Stimulated activated CD8-positive, alpha-beta memory T cell treated with anti-CD3 and anti-CD28 coated beads, Interleukin-15, amount 100 ng/mL, for 4 hours (primary cell): ENCODE measurements at places on chromosomes 7 and 10.

- DNase-seq: no peak
Observed at GRCh38 chr7:142384493-142384922, 126.7 kb upstream of the PRSS58 start.

DNA sequence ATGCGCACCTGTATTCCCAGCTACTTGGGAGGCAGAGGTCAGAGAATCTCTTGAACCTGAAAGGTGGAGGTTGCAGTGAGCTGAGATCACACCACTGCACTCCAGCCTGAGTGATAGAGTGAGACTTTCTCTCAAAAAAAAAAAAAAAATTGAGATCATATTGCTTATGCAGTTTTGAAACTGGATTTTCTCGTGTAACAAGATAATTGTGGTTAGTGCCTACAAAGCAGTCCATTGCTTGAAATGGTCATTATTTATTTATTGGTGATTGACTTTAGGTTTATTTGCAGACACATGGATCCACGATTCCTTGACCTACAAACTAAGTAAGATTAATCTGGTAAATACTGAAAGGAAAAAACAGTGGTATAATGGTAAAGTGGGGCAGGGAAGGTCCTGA is 149.8 kb downstream of the TAX1BP1 start:
- DNase-seq: no peak

DNA sequence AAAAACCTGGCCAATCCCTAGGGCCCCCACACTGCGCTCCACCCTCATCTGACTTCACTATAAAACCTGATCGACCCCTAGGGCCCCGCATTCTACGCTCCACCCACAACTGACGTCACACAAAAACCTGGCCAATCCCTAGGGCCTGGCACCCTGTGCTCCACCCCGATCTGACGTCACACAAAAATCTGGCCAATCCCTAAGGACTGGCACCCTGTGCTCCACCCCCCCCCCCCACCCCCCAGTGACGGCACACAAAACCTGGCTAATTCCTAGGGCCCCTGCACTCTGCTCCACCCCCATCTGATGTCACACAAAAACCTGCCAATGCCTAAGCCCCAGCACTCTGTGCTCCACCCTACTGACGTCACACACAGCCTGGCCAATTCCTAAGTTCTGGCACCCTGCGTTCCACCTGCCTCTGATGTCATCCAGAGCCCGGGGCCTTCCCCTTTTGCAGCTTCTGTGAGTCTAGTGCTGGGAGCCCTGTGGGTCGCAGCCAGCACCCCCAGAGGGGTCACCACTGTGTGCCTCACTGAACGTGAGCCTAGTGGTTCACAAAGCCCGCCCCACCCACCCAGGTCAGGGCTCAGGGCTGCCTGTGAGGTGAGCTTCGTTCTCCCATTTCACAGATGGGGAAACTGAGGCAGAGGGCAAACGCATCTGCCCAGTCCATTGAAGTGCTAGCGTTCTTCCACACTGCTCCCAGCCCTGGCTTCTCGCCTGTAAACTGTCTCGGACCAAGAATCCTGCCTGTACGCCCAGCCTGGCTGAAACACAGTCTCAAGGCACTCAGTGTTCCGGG is 40.6 kb downstream of the MICALL2 start:
- DNase-seq: no peak

GRCh38 chr7:23222439-23223030 is 24.0 kb upstream of the GPNMB start:
- no peak for DNase-seq

GRCh38 chr10:9188022-9188810 is 1133.7 kb downstream of the GATA3 start:
- DNase-seq: no peak

DNA sequence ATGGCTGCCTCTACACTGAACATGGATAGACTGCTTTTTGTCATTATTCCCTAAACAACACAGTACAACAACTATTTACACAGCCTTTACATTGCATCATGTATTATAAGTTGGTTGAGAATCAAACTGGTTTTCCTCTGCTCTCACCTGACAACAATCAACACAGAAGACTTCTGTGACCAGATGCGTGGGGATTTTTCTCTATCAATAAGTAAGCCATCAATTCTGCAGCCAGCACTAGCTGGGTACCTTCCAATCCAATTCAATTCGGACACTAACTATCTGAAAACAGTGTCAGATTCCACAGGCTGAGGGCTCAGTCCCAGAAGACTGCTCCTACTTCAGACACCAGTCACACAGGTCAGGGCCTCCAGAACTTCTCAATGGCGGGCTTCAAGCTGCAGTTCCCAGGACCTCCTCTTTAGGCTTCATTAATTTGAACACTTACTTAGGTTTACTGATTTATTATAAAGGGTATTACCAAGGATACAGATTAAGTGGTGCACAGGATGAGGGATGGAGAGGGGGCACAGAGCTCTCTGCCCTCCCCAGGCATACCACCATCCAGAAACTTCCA is 36.4 kb upstream of the ASL start:
- no peak for DNase-seq

GRCh38 chr7:146116521-146117222 is at the start of gene CNTNAP2:
Gene CNTNAP2, plus strand, starts transcription at chr7:146116801. Its CDS starts 76 bp downstream, at chr7:146116877.
- DNase-seq: no peak

DNA sequence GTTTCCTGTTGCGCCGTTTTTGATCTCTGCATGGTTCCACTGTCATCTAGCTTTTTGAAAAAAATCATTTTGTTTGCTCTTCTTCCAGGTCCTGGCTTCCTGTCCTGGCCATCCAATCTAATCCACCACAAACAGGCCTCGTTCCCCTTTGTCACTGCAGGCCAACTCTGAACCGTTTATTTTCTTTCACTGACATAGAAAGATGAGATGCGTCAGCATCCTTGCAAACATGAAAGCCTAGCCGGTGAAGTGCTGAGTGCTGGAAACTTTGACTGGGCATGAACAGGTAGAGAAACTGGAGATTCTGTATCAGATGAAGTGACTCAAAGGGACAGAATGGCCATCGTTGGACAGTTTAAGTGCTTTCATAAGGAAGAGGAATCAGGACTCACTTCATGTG is 1247.8 kb downstream of the TYW1 start:
- no peak for DNase-seq

DNA sequence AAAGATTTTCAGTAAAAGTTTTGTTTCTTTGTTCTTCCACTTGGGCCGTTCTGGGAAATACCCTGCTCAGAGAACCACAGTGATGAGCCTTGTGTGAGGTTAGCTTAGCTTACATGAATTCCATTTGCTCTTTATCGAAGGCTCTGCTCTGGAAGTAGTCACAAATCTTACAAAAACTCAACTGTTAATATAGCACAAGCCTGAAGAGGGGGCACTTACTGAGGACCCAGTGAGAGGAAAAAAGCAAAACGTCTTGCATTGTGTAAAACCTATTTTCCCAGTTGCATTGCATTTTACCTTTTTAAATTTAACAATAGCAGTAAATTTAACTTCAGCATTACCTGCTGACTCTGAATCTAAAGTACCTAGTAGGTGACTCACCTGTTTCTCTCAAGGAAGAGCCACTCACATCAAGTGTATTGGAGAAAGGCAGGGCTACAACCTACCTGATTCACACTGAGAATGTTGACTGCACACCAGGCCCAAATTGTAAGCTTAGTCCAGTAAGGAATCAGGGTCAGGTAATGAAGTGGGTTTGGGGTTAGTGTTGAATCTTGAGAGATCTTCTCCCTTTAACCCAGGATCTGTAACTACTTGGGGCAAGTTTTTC is 42.3 kb downstream of the PPP1R17 start:
- no peak for DNase-seq

DNA sequence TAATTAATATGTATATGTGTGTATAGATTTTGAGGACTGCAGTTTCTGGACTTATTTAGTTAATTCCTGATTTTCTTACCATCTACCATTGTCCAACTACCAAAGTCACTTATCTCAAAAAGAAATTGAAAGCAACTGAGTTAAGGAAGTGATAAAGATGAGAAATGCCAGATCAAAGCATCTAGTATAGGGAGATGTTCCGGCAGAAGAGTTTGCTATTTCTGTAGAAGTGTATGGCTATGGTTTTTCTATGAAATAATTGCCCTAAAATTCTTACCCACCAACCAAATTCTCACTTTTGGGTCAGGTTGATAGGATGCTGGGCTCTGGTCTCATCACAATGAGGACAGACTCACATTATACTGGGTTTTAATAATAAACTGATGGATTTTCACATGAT is 64.0 kb upstream of the RAB11FIP2 start:
- DNase-seq: no peak

DNA sequence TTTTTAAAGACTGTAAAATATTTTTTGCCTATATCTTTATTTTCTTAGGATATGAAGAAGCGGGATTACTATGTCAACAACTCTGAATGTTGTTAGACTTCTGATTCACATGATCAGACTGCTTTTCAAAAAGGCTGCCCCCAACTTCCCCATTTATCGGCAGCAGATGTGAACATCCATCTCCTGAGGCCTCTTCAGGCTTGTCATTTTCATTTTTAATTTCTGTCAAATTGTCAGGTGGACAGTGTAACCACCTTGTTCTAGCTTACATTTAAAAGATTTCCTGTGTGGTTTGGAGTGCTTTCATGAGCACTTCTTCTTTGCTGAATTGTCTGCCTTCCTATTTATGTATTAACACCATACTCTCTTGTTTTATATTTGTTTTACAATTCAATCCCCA is 78.8 kb upstream of the GSDME start:
- no peak for DNase-seq

DNA sequence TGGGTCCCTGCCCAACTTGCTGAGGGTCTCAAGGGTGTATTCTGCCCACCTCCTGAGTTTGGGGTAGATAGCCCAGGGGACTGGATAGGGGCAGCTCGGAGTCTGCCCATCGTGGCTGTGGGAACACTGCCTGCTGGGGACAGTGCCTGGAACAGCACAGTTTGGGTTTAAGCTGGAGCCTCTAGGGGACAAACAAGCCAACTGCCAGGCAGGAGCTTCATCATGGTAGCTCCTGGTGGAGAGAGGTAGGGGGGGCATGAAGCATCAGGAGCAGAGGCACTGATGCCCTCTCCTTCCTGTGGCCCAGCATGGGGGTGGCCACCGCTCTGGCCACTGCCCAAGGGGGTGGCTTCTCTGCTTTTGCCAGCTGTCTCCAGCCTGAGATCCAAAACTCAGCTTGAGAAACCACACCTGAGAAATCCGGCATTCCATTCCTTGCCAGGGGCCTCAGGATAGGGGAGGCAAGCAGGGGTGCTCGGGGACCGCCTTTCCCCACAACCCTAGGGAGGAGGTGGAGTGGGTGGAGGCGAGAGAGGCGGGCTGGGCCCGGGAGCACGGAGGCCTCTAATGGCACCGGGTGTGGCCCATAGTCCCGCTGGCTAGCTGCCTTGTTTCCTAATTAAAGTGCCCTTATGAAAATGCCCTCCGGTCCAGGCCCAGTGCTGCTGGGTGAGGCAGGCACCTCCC is 47.6 kb downstream of the UNC5B start:
- no peak for DNase-seq

DNA sequence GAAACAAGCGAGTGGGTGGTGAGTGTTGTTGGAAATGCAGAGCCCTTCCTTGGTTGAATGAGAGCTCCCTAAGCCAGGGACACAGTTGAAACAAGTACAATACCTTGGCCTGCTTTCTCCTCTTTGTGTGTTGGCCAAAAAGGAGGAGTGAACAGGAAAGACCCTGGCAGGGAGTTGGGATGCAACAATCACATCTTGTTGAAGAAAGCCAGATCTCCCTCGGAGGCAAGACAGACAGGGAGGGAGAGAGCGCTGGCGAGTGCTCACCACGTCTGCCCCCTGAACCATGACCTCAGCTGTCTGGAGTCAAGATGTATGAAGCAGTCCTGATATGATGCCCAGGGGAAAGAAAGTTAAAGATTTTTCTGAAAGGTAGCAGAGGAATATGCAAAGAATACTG is 66.8 kb downstream of the ADAM12 start:
- DNase-seq: no peak

GRCh38 chr7:45869426-45869825 is 3.5 kb downstream of the CCDC201 start:
- no peak for DNase-seq

DNA sequence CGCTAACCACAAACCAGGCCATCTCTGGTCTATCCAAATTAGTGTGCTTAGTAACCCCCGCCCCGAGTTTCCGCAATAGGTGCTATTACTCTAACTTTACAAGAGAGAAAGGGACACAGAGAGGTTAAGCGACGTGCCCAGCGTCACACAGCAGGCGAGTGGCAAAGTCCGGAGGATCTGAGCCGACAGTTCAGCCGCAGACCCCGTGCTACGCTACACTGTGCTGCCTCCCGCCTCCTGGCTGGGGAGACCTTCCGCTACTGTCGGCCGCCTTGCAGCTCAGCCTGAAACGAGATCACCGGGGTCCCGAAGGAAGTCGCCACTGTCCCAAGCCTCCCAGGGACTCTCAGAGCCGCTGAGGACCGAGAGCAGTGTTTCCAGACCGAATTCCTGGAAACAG is 799 bp downstream of the INTS1 start:
- no peak for DNase-seq

DNA sequence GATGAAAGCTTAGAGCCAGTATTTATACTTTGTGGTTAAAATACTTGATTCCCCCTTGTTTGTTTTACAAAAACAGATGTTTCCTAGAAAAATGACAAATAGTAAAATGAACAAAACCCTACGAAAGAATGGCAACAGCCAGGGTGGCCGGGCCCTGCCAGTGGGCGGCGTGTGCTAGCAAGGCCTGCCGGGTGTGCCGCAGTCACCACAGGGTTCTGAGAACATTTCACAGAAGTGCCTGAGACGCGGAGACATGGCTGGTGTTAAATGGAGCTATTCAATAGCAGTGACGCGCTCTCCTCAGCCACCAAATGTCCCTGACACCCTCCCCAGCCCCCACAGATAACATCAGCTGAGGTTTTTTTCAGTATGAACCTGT is 14.5 kb downstream of the GPR146 start:
- no peak for DNase-seq

DNA sequence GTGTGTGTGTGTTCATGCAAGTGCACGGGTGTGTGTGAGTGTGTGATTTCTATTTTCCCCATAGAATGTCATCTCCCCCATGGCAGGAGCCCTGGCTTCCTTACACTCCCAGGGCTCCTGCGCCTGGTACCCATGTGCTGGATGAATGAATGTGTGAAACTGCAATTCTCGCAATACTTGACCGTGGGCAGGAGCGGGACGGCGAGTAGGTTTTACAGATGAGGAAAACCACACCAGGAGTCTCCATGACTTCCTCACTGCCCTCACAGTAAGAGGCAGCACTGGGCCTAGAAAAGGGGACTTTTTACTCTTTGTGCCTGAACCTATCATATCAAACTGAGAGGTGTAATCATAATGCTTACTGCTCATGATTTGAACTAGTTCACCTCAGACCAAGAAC is 167.6 kb upstream of the FRMD4A start:
- DNase-seq: no peak

- DNase-seq: no peak
Observed at GRCh38 chr10:109280837-109281236, 642.5 kb downstream of the XPNPEP1 start.
